NCI-H1417 (cell line): ENCODE measurements at places on chromosomes 4 and X.
A peak's percentile ranks its signal among the peaks of the same experiment; 100 is the strongest.

GRCh38 chrX:49001521-49002090 is 458 bp downstream of the GRIPAP1 start:
- DNase-seq: peak; percentile 48

GRCh38 chrX:154327038-154327820 is 31.6 kb downstream of the TKTL1 start:
- no peak for DNase-seq

DNA sequence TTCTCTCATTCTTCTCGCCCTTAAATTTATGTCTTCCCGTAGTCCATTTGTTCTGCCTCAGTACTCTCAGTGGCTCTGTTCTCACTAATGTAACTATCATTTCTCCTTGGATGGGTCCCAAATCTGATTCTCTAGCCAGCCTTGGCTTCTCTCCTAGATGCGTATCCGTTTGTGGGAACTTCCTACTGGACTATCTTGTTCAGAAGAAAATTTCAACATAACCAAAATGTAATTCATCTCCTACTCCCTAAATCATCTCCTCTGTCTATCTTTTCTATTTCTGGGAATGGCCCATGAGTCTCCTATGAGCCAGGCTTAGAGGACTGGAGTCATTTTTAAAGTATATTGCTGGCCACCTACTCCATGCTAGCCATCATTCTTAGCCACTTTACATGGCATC is 4.4 kb upstream of the C4orf36 start:
- no peak for DNase-seq

- DNase-seq: no peak
Observed at GRCh38 chrX:45750639-45751038, 550.0 kb upstream of the DIPK2B start.

- no peak for DNase-seq
Observed at GRCh38 chr4:27278615-27279375, 418.2 kb downstream of the STIM2 start.
